Omental fat pad (tissue), 4 donors: ENCODE measurements at places on chromosomes 1 and 21. TPM values are rescaled to one million over a fixed set of nuclear protein-coding genes. Genes with fewer than 3 reads are reported as not detected.

VCAM1 gene
- 68.9 TPM for total RNA-seq

KRTAP19-3 gene
- total RNA-seq = not detected

PKLR gene
- not detected for total RNA-seq

TMPRSS2 gene
- total RNA-seq = not detected

KCNE1 gene
- total RNA-seq = 3.2 TPM

FCRL4 gene
- total RNA-seq = not detected

FGR gene
- 44.6 TPM for total RNA-seq

C1orf167 gene
- 2.0 TPM for total RNA-seq

DNA sequence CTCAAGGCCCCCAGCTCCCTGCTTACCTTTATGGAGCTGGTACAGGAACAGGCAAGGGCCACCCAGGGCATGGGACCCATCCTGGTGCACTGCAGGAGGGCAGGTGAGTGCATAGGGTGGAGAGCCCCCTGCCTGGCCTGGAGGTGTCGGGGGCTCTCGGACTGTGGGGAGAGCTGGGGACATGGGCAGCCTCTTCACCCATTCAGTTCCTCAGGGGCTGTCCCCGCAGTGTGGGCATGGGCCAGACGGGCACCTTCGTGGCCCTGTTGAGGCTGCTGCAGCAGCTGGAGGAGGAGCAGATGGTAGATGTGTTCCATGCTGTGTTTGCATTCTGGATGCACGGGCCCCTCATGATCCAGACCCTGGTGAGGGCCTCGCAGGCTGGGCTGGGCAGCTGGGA, 7.3 kb upstream of the LGR6 start:
- no peak for DNase-seq

DNA sequence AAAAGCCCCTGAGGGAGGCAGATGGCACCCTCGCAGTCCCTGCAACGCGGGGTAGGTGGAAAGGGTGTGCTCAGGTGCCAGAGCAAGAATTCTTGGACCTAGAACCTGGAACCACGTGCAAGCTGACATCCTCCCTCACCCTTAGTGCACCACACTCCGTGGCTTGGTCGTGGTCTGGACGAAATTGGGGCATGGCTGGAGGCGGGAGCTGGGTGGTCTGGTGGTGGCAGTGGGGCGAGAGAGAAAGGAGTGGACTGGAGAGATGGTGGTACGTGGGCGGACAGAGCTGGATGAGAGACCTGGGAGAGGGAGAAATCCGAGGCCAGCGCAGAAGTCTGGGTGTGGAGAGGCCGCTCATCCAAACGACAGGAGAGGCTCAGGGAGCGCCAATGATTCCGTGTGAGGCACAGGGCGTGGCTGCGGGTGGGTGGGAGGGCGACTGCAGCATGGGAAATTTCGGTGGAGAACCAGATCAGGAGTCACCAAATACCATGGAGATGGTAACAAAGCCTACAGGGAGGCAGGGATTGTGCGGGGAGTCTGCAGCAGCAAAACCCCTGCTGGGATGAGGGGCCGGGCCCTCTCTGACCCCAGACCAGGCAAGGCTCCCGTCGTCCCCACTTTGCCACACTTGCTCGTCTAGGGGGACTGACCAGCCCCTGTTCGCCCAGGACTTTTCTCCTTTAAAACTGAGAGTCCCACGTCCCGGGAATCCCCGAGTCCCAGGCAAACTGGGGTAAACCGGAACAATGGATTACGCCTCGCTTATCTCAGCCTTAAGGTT, 31.9 kb downstream of the CDCP2 start:
- no peak for DNase-seq

DNA sequence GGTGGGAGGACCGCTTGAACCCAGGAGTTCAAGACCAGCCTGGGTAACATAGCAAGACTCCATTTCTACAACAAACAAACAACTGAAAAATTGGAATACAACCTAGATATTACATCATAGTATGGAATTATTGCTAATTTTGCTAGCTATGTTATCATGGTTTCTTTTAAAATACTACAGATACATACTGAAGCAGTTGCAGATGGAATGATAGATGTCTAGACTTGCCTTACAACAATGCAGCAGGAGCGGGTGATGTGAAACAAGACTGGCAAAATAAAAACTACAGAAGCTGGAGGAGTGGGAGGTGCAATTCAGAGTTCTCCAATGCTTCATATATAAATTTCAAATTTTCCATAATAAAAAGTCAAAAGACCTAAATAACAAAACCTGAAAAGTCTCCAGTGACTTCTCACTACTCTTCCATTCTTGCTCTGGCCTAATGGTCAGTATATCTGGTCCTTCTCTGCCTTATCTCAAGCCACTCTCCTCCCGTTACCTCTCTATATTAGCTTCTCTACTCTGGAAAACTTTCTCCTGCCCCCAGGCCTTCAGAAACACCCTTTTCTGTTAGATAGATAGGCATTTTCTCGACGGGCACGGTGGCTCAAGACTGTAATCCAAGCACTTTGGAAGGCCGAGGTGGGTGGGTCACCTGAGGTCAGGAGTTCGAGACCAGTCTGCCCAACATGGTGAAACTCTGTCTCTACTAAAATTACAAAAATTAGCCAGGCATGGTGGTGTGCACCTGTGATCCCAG, 28.5 kb upstream of the TMEM200B start:
- DNase-seq = no peak

DNA sequence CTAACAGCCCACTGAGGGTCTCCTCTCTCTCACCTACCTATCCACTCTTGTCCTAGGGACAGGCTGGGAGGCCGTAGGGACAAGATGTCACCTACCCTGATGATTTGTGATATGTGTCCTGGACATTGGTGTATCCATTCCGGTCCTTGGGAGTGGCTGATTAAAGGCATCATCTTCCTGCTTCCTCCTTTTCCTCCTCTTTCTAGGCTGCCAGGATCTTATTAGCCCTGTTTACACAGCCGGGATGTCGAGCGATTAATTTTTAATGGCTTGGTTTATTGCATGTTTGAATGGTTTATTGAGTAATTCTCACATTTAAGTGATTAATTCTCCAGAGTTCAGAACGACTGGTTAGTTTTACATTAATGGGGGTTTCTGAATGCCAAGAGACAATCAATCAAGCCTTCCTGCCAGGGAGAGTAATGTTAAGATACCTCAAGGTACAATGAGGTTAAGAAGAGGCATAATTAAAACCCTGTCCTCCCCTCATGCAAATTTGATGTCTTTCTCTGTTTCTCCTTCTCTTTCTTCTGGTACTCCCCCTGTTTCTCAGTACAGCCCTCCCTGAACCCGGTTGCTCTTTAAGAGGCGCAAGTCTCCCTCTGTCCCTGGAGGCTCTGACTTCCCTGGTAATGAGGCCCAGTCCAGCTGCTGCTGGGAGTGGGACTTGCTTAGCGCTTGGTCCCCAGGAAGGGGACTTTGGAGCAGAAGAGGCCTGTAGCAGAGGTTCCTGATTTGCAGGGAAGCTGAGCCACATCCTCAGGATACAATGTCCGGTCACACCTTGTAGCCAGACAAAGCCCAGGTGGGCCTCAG, 50.9 kb downstream of the ACTL8 start:
- DNase-seq = no peak

DNA sequence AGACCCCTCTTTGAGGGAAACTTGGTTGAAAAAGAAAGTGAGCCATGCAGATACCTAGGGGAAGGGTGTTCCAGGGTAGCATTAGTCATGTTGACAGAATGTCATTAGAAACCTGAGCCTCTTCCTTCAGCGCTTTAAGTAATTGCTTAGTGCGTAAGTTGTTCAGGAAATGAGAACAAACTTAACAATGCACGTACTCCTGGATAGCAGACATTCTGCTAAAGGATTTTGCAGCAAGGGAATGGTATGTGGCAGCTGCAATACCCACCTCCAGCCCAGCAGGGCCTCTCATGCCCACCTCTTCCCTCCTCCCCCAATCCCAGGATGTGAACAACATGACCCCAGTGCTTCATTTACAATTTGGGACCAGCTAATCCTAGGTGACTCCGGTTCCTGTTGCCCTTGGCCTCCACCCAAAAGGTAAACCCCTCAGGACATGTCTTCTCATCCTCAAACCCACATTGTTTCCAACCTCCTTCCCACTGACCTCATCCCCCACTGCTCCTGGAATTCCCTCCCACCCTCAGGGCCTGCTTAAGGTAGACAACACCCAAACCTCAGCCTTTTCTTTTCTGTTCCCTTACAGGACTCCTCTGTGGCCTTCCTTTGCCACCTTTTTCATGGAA, 98.0 kb upstream of the BCAR3 start:
- no peak for DNase-seq

DNA sequence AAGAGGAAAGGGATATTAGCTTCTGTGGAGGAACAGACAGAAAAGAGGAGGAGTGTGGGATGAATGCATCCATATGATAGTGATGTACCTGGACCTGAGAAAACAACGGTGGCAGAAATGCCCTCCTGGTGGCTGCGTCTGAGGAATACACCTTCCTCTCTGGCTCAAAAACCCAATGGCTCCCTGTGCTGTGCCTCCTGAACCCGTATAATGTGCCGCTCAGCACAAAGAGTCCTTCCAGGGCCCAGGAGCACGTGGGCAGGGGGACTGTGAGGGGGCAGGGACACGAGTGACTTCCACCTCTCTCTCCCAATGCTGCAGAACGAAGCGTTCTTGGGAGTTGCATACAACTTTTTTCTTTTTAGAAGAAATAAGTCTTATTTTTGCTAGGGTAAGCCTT, 31.2 kb downstream of the IRF2BP2 start:
- DNase-seq = no peak

- no peak for DNase-seq
Measured at GRCh38 chr21:21268061-21268471, 269.9 kb downstream of the NCAM2 start.

GRCh38 chr1:1806890-1807289, 28.6 kb upstream of the NADK start:
- DNase-seq = no peak

DNA sequence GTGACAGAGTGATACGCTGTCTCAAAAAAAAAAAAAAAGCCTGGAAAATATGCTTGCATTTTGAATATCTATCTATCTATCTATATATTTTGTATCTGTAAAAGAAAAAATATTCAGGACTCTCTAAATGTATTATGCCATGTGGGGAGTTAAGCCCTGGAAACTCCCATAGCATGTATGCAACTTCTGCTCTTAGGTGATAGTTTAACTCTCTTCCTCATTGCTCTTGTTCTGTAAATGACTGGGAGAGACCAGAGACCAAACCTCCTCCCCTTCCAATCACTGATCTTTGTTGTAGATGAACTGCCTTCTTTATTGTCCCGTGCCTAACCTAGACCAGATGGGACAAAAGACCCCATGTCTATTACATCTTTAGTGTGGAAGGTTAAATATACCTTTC, 37.6 kb upstream of the CAMTA1 start:
- no peak for DNase-seq

DNA sequence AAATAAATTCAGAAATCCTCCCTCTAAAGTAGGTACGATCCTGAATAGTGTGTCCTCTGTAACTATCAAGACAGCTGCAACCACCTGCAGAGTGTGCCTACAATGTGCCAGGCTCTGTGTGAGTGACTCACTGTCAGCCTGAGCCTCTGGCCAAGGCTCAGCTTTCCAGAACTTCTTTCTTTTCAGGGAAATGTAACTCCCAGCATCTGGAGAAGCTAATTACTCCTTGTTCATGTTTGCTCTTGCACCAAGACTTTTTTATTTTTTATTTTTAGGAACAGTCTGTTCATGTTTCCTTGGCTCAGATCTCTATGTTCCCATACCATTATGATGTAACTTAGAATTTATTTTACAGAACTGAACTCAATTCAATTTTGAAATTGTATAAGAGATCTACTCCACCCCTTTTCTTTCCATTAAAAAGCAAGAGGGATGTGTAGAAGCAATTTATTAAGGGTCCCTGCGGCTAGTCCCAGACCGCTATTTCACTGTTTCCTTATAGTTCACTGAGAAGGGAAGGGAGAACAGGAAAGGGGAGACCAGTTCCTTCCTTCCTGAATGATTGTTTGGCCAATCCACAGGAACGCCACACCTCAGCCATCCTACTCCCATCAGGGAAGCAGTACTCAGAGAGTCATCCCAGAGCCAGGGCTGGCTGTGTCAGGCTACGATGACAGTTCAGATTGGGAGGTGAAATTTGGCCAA, 112.4 kb upstream of the ZNF648 start:
- no peak for DNase-seq

GRCh38 chr1:37841652-37842051, 17.7 kb downstream of the MTF1 start:
- no peak for DNase-seq

- DNase-seq = no peak
Measured at GRCh38 chr1:36513676-36514473, 31.2 kb upstream of the CSF3R start.
